ENCODE measurements at places on chromosomes 6 and 20.

- DNase-seq: peak; percentile 20
Observed at GRCh38 chr6:21501021-21501354, 92.6 kb upstream of the SOX4 start.

GRCh38 chr20:13021205-13021970, 12.6 kb downstream of the SPTLC3 start:
- DNase-seq: no peak

DNA sequence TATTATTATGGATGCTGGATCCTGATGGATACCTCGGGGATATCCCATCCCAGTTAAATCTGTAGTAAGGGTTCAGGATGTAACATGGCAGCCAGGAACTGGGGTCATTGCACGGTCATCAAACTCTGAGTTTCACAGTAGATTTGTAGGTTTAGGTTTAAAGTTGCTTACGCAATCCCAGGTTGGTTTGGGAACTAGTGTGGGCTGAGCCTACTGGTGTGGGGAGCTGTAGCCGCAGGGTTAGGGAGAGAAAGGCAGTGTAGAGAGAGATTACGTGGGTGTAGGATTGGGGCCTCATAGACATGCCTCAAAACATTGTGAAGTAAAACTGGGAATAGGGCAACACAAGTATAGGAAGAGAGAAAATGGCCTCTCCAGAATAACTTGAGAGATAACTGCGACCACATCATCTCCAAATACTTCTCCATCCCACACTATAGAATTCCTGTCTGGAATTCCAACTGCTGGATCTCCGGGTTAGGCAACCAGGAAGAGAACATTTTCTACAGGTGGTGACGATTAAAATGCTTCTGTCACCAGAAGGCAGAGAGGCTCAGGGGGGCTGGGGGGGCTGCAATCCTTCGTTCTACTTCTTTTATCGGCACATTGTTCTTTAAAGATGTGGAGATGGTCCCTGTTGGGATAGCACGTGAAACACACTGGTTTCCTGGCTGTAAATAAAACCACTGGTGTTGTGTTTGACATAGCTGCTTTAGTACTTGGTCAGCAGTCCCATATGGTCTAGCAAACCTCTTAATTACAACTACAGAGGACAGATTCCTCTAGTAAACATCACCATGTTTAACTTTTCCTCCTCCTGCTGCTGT, 44.9 kb upstream of the TMEM170B start:
- no peak for DNase-seq

- DNase-seq: no peak
Observed at GRCh38 chr20:61742097-61742825, 323.4 kb downstream of the TAF4 start.

DNA sequence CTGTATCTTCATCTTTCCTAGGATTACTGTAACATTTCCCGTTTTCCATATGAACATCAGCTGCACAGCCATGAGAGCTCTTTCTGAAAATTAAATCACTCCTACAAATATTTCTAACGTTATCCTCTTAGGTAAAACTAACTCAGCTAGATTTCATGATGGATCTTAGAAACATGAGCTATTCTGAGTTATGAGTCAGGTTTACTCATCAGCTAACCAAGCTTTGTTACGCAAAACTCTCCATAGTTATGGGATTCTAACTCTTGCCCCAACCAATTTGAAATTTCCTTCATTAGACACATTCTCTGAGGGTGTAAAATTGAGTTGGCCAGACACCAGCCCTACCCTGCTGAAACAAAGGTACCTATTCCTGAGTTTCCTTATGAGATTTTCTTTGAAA, 14.0 kb downstream of the DEFB110 start:
- DNase-seq: no peak

DNA sequence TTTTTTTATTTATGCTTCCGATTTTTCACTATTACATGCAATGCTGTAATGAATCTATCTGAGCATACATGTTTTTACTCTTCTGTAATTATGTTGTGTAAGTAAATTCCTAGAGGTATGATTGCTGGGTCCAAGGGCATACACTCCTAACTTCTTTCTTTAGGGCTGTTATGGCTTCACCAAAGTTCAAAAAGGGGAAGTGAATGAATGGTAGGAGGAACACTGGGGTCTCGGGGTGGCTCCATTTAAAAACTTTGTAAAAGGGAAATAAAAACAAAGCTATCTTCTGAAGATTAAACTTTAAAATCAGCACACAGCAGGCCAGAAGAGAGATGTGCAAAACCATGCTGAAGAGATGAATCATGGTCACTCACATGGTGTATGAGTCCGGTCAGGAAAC, 289.1 kb upstream of the SUPT3H start:
- DNase-seq: no peak

- DNase-seq: no peak
Observed at GRCh38 chr6:71091167-71091566, 134.3 kb upstream of the B3GAT2 start.

- no peak for DNase-seq
Observed at GRCh38 chr6:26087284-26088115, at the start of gene HFE. Gene HFE (plus strand): TSS chr6:26087429. CDS start chr6:26087441, 12 bp downstream.

GRCh38 chr20:49885558-49886332, 29.6 kb downstream of the SPATA2 start:
- no peak for DNase-seq

GRCh38 chr20:57161478-57162361, 104.7 kb downstream of the BMP7 start:
- DNase-seq: no peak

GRCh38 chr6:54579011-54579410, 267.6 kb upstream of the FAM83B start:
- DNase-seq: no peak

GRCh38 chr20:39503902-39504709, 542.0 kb downstream of the DHX35 start:
- no peak for DNase-seq

- DNase-seq: no peak
Observed at GRCh38 chr6:118650582-118651281, 659 bp downstream of the CEP85L start.

GRCh38 chr20:33793011-33793931, 17.9 kb upstream of the CHMP4B start:
- DNase-seq: no peak

- no peak for DNase-seq
Observed at GRCh38 chr6:121867095-121867494, 431.6 kb downstream of the GJA1 start.

DNA sequence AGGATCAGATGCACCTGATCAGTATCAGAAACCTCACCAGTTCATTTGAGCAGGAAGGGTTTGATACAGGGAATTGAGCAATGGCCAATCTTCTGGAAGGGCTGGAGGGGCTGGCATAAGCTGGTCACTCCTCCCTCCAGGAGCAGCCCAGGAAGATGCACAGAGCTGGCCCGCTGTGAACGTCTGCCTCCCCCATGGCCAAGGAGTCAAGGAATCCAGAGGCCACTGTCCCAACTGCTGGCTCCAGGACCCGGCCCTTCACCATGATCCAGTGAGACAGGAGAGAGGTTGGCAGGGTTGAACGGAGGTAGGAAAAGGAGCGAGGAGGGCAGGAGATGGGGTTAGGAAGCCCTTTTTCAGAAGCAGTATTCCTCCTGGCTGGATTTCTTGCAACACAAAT, 113.9 kb upstream of the CST7 start:
- no peak for DNase-seq

DNA sequence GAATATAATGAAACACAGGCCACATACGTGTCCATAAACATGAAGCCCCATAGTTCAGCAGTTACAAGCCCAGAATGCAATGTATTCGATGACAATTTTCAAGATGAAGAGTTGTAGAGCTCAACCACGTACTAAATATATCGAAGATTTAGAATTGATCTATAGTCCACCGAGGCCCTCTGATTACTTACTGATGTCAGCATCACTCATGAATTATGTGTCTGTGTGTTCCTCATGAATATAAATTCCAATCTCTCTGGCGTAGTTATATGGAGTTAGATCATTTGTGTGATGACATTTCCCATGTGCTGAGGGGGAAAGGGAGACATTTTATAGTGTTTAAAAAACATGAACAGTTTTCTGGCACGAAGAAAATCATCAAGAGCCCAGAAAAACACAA, 97.5 kb downstream of the PFDN4 start:
- no peak for DNase-seq

- DNase-seq: no peak
Observed at GRCh38 chr6:80667006-80667405, 560.5 kb downstream of the BCKDHB start.

DNA sequence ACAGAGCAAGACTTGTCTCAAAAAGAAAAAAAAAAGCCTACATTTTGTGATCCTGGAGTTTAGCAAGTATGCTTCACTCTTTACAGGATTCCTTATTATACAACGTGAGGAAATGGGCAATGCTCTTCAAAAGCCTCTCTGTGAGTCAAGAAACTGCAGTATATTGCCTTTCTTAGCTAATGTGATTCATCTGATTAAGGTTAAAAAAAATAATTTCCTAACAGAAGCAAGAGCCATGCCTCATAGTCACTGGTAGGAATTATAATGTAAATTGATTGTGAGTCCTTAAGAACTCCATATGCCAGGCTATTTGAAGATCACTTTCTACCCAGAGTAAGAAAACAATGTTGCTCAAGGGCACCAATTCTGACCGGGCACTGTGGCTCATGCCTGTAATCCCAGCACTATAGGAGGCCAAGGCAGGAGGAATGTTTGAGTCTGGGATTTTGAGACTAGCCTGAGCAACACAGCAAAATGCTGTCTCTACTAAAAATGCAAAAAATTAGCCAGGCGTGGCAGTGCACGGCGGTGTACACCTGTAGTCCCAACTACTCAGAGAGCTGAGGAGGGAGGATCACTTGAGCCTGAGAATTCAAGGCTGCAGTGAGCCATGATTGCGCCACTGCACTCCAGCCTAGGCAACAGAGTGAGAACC, 43.3 kb downstream of the SLC26A8 start:
- DNase-seq: no peak

- DNase-seq: no peak
Observed at GRCh38 chr6:162857326-162857725, 129.6 kb downstream of the PACRG start.

GRCh38 chr20:37201827-37202162, 22.4 kb upstream of the MROH8 start:
- no peak for DNase-seq

- DNase-seq: no peak
Observed at GRCh38 chr20:4779616-4780015, 57.9 kb downstream of the PRND start.

DNA sequence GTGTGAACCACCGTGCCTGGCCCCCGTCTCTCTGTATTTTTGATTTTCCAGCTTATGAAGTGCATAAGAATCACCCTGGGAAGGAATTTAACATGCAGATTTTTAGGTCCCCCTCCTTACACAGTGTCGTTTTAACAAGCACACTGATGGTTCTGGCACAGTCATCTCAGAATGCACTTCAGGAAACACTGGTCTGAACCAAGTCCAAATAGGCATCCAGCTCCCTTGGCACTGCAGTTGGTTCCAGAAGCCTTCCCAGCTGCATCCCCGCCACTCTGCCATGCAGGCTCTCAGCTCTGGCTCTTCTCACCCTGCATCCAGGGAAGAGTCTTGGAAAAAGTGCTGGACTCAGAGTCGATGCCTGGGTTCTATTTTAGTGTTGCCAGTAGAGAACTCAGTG, 20.1 kb downstream of the RIPOR2 start:
- no peak for DNase-seq

DNA sequence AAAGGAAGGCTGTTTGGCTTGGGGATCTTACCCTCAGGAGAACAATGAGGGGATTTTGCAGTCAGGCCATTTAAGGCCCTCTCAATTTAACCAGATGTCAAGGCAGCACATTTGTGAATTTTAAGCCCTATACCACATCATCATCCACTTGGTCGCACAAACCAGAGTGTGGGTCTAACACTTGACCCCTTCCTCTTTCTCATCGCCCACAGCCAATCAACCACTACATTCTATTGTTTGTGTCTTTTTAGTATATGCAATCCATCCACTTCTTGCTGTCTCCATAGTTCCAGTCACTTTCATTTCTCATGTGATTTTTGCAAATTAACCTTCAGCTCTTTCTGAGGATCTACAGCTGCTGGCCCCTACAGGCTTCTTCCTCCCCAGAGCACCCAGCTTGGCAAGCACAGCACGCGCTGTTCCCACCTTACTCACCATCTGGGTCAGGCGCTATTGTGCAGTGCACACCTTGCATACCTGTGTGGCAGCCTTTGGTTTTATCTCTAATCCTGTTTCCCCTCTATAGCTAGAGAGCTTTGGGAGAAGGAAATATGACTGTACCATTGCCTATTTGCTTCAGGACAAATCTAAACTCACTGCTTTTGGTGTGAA, 32.3 kb upstream of the CD83 start:
- no peak for DNase-seq

DNA sequence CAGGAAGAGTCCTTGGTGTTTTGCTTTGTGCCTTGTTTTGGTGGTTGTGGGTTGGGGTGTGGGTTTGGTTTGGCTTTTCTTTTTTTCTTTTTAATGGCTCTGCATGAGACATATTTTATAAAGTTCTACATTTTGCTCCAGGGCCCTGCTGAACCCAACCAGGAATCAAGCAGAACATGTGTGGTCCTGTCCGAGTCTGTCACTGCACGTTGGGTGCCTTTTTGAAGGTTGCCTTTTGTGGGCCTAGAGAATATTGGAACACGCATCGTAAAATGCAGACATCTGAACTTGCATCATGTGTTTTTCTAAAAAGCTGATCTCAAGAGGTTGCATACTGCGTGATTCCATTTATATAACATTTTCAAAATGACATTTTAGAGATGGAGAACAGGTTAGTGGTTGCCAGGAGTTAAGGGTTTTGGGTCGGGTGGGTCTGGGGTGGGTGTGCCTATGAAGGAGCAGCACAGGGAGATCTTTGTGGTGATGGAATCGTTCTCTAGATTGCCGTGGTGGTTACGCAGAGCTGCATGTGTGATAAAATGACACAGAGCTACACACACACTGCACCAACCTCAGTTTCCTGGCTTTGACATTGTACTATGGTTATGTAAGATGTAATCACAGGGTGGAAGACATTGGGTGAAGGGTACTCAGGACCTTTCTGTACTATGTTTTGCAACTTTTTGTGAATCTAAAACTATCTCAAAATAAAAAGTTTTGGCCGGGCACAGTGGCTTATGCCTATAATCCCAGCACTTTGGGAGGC, 80.2 kb downstream of the EYA2 start:
- no peak for DNase-seq

DNA sequence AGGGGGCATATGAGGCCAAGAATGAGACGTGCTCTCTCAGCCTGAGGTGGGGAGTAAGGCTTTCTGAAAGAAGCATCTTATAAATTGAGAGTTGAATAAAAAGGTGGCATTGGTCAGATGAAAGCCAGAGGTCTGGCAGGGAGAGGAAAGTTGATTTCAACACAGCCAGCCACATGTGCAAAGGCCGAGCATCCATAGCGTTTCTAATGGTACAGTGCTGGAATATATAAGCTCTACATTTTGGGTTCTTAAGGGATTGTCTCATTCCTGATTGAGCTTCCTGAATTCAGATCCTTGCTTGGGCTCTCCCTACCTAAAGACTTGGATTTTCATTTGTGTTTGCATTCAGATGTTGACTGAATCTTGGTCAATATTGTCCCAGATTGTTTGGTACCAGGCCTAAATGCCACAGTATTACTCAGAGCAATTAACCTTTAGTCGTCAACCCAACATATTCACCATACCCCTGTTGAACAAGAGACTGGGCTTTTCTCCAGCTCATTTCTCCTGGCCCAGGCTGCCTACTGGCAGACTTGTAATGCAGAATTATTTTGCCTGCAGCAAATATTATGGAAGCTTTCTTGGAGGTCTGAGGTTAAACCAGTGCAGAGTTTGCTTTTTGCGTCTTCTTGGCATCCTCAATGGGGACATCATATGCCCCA, 14.5 kb upstream of the BCAS1 start:
- no peak for DNase-seq

GRCh38 chr6:21438986-21439352, 154.6 kb upstream of the SOX4 start:
- DNase-seq: no peak
